ENCODE measurements at places on chromosomes 2 and 18.

DNA sequence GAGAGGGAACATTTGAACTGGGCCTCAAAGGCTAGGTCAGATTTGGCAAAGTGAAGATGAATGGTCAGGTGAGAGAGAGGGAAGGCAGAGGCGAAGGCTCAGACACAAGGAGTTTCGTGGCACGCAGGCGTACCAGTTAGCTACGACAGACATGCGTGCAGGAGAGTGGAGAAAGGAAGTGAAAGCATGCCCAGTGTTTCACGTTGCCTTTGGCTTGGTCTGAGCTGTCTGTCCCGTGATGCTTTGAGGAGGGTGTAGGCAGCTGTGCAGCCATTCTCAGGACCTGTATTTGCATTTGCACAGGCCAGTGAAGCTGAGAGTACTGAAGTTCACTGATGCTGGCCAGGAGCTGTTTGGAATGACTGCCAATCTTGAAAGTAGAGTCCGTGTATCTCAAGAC is 69.5 kb downstream of the HNRNPLL start:
- DNase-seq, result no peak

GRCh38 chr2:218829868-218830451 is 1.6 kb downstream of the PRKAG3 start:
- DNase-seq, result no peak

GRCh38 chr18:11981192-11981542 is at the start of gene IMPA2:
TSS of gene IMPA2 (plus strand) at chr18:11981507. CDS start at chr18:11981670, 163 bp downstream.
- no peak for DNase-seq

- no peak for DNase-seq
Measured at GRCh38 chr2:105291981-105292380, 37.6 kb downstream of the TGFBRAP1 start.

DNA sequence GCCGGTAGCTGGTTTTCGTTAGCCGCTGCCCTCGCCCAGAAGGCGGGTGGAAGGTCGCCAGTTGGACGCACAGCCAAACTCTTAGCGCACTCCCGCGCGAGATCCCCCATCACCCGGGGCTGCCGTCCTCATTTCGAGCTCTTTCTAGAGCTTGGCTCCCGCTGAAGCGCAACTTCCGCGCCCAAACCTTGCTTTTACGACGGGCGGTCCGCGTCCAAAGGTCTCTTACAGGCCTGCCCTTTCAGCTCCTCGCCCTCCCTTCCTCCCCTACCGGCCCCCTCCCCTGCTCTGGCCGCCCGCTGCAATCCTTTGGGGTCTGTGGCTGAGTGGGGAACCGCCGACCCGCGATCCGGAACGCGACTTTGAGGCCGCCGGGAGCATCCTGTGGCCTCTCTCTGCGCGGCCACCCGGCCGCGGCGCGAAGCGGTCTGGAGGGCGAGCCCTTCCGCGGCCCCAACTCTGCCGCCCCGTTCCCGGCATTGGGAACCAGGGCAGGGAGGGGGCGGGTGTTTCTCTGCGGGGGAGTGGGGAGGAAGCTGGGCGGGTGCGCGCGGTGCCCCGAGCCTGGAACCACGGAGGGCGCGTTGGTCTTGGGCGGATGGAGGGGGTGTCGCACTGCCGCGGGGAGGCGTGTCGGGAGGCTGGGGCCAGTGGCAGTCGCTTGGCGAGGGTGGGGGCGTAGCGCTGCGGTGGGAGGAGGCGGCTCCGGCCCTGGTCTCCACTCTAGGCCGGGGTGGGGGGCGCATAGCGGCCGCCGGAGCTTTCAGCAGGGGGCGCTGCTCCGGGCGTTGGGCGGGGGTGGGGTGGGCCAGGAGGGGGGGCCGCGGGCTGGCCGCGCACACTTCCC is at the start of gene GDF7:
GDF7 (plus strand) TSS at position 841 of the 847 bp plus-strand sequence. CDS start 96 bp downstream, outside the sequence.
- DNase-seq, result peak; percentile 37

DNA sequence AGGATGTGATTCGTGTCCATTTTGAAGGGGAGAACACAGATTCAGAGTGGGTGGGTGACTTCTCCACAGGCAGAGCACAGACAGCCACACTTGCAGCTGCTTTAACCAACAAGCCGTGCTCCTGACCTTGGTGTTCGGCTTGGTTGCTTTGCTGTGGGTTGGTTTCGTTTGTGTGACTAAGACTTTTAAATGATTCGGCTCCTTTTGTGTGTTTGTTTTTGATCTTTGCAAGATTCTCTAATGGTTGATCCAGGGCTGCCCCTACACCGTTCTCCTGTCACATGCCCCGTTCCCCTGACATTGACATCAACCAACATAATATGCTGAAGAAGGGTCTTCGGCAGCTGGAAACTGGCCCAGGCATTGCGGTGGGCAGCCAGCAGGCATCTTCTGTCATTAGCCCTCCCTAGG is 95.9 kb upstream of the MBOAT2 start:
- peak; percentile 51 for DNase-seq

- DNase-seq, result peak; percentile 28
Measured at GRCh38 chr2:127007652-127008051, 99.3 kb downstream of the BIN1 start.

GRCh38 chr18:5444269-5444668 is 99.5 kb downstream of the EPB41L3 start:
- no peak for DNase-seq
